ENCODE measurements at places on chromosomes 12 and 14.

- peaks cover 71% of the 10 kb centered on the region for H3K4me1 ChIP-seq
- peaks cover 35% of the 10 kb centered on the region for H3K36me3 ChIP-seq
- no peaks in the 10 kb centered on the region for H3K27me3 ChIP-seq
- peak overlapping the region; percentile 99 for H3K27ac ChIP-seq
- H3K4me3 ChIP-seq, result peak overlapping the region; percentile 98
Observed at GRCh38 chr12:108630481-108631207, 3.0 kb downstream of the SELPLG start.

DNA sequence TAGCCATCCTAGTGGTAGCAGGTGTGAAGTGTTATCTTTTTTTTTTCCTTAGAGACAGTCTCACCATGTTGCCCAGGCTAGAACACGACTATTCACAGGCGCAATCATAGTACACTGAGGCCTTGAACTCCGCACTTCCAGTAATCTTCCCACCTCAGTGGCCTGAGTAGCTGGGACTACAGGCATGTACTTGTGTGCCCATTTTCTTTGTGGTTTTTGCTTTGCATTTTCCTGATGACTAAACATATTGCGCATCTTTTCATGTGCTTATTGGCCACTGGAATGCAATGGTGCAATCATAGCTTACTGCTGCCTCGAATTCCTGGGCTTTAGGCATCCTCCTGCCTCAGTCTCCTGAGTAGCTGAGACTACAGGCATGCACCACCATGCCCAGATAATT, 33.3 kb upstream of the GCH1 start:
- peaks cover 10% of the 10 kb centered on the region for H3K36me3 ChIP-seq
- no peak overlapping the region for H3K27ac ChIP-seq

DNA sequence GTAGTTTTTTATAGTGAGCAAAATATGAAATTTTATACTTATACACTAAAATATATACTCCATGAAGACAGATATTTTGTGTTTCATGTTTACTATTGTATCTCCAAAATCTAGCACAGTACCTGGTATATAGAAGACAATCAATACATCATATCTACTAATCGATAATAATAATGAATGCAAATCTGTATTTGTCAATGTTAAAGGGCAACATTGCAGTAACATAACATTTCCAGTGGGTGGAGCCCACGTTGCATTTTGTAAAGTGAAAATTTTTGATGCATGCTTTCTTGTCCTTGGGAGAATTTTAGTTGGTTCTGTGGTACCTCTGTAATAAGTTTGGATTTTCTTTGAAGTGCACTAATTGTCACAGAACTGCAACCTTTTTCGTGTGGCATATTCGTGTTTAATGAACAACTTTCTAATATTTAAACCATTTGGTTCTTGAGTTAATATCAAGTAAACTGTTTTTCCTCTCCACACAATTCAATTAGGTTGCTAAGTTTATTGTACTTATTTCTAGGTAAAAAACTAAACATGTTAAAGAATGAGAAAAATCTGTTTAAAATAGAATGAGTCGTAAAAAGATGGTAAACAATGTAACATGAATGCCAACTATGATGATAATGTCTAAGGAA, 47.4 kb downstream of the AVPR1A start:
- no peaks in the 10 kb centered on the region for H3K36me3 ChIP-seq
- no peaks in the 10 kb centered on the region for H3K27me3 ChIP-seq
- H3K4me3 ChIP-seq, result no peak overlapping the region
- no peak overlapping the region for H3K27ac ChIP-seq
- no peaks in the 10 kb centered on the region for H3K4me1 ChIP-seq
- DNase-seq, result peak; percentile 60

GRCh38 chr14:61517911-61518384, 177.4 kb upstream of the HIF1A start:
- no peak for DNase-seq
- H3K4me1 ChIP-seq, result peaks cover 62% of the 10 kb centered on the region
- peak overlapping the region; percentile 61 for H3K27ac ChIP-seq

GRCh38 chr12:29888777-29889176, 105.0 kb upstream of the TMTC1 start:
- H3K27me3 ChIP-seq, result no peaks in the 10 kb centered on the region
- H3K36me3 ChIP-seq, result no peaks in the 10 kb centered on the region
- H3K4me3 ChIP-seq, result no peak overlapping the region
- no peak overlapping the region for H3K27ac ChIP-seq

GRCh38 chr12:46152456-46152855, 116.4 kb downstream of the SLC38A1 start:
- H3K4me3 ChIP-seq, result no peak overlapping the region
- peaks cover 4% of the 10 kb centered on the region for H3K36me3 ChIP-seq
- H3K27ac ChIP-seq, result no peak overlapping the region
- no peak for DNase-seq
- no peaks in the 10 kb centered on the region for H3K4me1 ChIP-seq

Data from activated CD4-positive, alpha-beta T cell treated with anti-CD3 and anti-CD28 coated beads, Interleukin-2, amount 10 ng/mL, durations not matched to agents 24 days and 14 days (primary cell).